ENCODE measurements at places on chromosomes 3 and 15.

- no peak for DNase-seq
- no peaks in the 10 kb centered on the region for H3K36me3 ChIP-seq
- H3K27me3 ChIP-seq, result no peaks in the 10 kb centered on the region
- H3K4me1 ChIP-seq, result peaks cover 5% of the 10 kb centered on the region
- no peak overlapping the region for H3K4me3 ChIP-seq
- no peak overlapping the region for H3K27ac ChIP-seq
These were observed 254.3 kb downstream of the RYR3 start for GRCh38 chr15:33565094-33565493.

GRCh38 chr3:42490243-42490642 is 12.2 kb upstream of the VIPR1 start:
- no peaks in the 10 kb centered on the region for H3K27me3 ChIP-seq
- peak; percentile 91 for DNase-seq
- peak overlapping the region; percentile 69 for H3K27ac ChIP-seq

DNA sequence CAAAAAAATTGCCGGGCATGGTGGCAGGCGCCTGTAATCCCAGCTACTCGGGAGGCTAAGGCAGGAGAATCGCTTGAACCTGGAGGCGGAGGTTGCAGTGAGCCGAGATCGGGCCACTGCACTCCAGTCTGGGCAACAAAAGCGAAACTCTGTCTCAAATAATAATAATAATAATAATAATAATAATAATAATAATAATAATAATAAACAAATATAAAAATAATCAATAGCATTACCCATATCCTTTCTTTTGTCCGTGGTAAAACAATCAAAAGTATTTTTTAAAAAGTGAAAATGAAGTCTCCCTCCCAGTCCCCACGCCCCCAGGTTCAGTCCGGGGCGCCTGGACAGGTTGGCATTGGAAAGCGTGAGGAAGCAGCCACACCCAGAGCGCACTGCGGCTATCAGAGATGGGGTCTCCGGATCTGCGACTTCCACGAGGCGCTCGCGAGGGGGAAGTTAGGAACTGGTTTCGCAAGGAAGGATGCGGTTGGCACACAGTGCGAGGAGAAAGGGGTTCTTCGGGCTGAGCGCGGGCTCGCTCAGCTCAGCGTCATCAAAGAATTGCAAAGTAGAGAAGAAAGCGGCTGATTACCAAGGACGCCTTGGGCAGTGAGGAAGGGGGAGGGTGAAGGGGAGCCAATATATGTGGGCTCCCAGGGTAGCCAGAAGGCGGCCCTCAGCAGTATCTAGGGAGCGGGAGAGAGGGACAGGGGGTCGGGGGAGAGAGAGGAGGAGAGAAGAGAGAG is 69.5 kb upstream of the EPHB3 start:
- H3K4me3 ChIP-seq, result no peak overlapping the region
- no peak for DNase-seq
- no peaks in the 10 kb centered on the region for H3K36me3 ChIP-seq
- H3K27ac ChIP-seq, result no peak overlapping the region
- H3K4me1 ChIP-seq, result no peaks in the 10 kb centered on the region

GRCh38 chr3:50388720-50389413 is 29.5 kb upstream of the TMEM115 start:
- no peak overlapping the region for H3K4me3 ChIP-seq
- H3K36me3 ChIP-seq, result no peaks in the 10 kb centered on the region
- DNase-seq, result no peak
- H3K4me1 ChIP-seq, result no peaks in the 10 kb centered on the region

DNA sequence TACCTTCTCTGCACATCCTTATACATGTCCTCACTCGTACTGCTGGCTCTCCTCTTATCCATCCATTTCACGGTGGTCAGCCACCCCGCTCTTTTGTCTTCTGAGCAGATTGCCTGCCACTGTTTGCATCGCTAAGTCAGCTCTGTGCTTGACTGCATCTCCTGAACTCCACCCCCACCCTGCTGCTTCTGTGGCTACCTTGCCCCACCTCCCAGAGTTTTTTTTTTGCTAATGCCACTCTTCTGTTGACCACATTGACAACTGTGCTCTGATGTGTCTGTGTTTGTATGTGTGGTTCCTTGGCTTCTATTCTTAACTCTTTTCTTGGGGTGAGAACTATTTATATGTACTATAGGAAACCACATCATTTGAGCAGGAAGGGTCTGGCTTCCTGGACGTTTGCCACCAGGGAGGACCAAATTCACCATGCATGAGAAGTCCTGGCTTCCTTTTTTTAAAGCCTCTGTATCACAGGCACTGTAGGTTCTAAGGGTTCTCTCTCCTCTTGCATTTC is 12.8 kb upstream of the MTMR10 start:
- H3K36me3 ChIP-seq, result no peaks in the 10 kb centered on the region
- DNase-seq, result no peak
- no peaks in the 10 kb centered on the region for H3K4me1 ChIP-seq

DNA sequence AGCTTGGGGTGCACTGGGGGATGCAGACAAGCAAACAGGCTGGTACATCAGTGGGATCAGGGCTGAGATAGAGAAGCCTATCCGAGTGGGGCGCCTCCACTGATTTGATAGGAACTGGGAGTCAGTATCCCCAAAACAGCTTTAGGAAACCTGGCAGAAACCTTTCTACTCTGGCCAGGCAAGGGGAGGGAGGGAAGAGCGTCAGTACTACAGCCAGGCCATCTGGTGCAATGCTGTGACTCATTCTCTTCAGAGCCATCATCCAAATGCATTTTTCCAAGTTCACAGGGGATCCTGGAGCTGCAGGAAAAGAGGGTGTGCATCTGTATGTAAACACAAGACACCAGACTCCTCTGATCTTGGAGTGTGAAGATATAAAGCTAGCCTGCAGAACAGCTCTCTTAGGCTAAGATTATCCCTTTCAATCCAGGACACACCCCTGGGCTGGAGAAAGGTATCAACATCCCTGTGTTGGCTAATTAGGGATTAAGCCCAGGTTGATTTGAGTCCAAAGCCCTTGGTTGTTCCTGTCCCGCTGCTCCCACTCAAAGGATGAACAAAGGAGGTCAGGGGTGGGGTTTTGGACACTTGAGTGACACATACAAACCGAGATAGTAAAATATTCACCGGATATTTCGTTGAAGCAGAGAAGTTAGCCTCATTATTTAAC is 9.3 kb downstream of the GALNT15 start:
- H3K36me3 ChIP-seq, result no peaks in the 10 kb centered on the region
- no peak for DNase-seq
- no peak overlapping the region for H3K27ac ChIP-seq
- no peaks in the 10 kb centered on the region for H3K27me3 ChIP-seq
- no peak overlapping the region for H3K4me3 ChIP-seq
- H3K4me1 ChIP-seq, result no peaks in the 10 kb centered on the region

DNA sequence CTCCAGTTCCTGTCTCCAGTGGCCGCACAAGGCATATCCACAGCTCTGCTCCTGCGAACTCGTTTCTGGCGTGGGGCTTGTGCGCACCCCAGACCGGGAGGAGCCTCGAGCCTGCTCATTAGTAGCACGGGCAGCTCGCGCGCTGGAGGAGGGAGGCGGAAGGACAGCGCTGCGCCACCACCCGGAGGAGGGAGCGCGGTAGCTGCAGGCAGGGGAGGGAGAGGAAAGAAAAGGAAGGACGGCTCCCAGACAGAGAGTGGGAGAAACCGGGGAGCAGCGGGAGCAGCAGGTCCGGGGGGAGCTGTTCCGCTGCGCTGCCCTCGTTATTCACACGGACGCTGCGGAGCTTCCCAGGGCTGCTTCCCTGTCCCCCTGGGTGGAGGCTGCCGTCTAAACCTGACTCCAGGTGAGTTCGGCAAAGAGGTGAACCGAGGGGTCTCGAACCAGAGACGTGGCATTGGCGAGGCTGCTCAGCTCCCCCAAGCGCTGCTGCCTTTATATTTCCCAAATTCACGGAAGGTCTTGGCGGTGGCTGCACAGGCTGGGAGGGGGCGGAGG is 121.3 kb upstream of the ZNF717 start:
- no peaks in the 10 kb centered on the region for H3K4me1 ChIP-seq
- peak; percentile 37 for DNase-seq
- H3K36me3 ChIP-seq, result no peaks in the 10 kb centered on the region
- H3K27ac ChIP-seq, result no peak overlapping the region

DNA sequence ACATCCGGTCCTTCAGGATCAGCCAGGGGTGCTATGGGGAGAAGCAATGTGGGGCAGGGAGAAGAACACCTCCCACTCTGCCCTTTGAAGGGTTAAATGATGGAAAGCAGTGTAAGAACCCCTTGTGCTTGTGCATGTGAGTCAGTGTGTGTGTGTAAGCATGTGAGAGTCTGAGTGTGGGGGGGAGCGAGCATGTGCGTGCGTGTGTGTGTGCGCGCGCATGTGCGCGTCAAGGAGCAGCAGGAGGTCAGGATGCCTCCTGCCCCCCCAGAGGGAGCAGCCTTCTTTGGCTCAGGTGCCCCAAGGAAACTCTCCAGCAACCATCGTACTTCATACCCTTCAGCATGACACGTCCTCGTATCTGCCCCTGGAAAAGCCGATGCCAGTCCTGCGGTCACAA is 30.3 kb downstream of the GALNT15 start:
- no peaks in the 10 kb centered on the region for H3K27me3 ChIP-seq
- no peak overlapping the region for H3K27ac ChIP-seq
- no peak overlapping the region for H3K4me3 ChIP-seq
- no peak for DNase-seq

- no peak overlapping the region for H3K4me3 ChIP-seq
- no peaks in the 10 kb centered on the region for H3K27me3 ChIP-seq
- no peaks in the 10 kb centered on the region for H3K36me3 ChIP-seq
- DNase-seq, result no peak
These were observed 30.3 kb upstream of the RNF7 start for GRCh38 chr3:141707741-141708203.

DNA sequence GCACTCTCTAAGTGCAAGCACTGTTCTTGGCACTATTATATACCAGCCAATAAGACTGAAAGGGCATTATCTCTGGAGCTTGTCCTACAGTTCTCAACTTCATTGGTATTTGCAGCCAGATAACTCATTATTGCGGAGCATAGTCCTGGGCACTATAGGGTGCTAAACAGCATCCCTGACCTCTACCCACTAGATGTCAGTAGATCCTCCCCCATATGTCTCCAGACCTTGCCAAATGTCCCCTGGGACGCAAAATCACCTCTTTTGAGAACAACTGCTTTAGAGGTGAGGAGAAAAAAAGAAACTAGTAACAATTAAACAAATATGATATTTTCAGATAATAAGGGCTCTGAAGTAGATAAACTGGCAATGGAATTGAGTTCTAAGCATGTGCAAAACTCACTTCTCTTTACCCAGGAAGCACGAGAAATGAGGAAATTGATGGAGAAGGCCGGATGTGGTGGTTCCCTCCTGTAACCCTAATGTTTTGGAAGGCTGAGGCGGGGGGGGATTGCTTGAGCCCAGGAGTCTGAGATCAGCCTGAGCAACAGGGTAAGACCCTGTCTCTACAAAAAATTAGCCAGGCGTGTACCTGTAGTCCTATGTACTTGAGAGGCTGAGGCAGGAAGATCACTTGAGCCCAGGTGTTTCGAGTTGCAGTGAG is 61.4 kb downstream of the FRMD4B start:
- peaks cover 5% of the 10 kb centered on the region for H3K4me1 ChIP-seq
- no peak for DNase-seq
- no peaks in the 10 kb centered on the region for H3K27me3 ChIP-seq
- H3K4me3 ChIP-seq, result no peak overlapping the region
- H3K36me3 ChIP-seq, result no peaks in the 10 kb centered on the region

- no peaks in the 10 kb centered on the region for H3K36me3 ChIP-seq
- DNase-seq, result no peak
- no peaks in the 10 kb centered on the region for H3K27me3 ChIP-seq
- H3K4me1 ChIP-seq, result no peaks in the 10 kb centered on the region
These were observed 14.7 kb upstream of the CTXND1 start for GRCh38 chr15:80266745-80267144.

- H3K27me3 ChIP-seq, result no peaks in the 10 kb centered on the region
- H3K36me3 ChIP-seq, result no peaks in the 10 kb centered on the region
- H3K4me1 ChIP-seq, result no peaks in the 10 kb centered on the region
- no peak overlapping the region for H3K27ac ChIP-seq
- H3K4me3 ChIP-seq, result no peak overlapping the region
These were observed 8.2 kb downstream of the TRNT1 start for GRCh38 chr3:3134750-3135448.

GRCh38 chr3:89577637-89578530 is 470.5 kb downstream of the EPHA3 start:
- H3K27me3 ChIP-seq, result no peaks in the 10 kb centered on the region
- no peak overlapping the region for H3K4me3 ChIP-seq
- no peaks in the 10 kb centered on the region for H3K36me3 ChIP-seq
- no peak for DNase-seq

- no peaks in the 10 kb centered on the region for H3K4me1 ChIP-seq
- peak overlapping the region; percentile 43 for H3K27ac ChIP-seq
- peak; percentile 50 for DNase-seq
- no peaks in the 10 kb centered on the region for H3K27me3 ChIP-seq
These were observed 2.2 kb downstream of the PTPRG start for GRCh38 chr3:61563313-61564271.

- H3K27me3 ChIP-seq, result no peaks in the 10 kb centered on the region
- H3K4me3 ChIP-seq, result no peak overlapping the region
- no peaks in the 10 kb centered on the region for H3K36me3 ChIP-seq
These were observed 265.6 kb upstream of the DCBLD2 start for GRCh38 chr3:99167071-99167470.

GRCh38 chr15:80551348-80551747 is 143.8 kb upstream of the ABHD17C start:
- no peaks in the 10 kb centered on the region for H3K36me3 ChIP-seq
- H3K4me1 ChIP-seq, result no peaks in the 10 kb centered on the region
- no peaks in the 10 kb centered on the region for H3K27me3 ChIP-seq
- H3K4me3 ChIP-seq, result no peak overlapping the region

DNA sequence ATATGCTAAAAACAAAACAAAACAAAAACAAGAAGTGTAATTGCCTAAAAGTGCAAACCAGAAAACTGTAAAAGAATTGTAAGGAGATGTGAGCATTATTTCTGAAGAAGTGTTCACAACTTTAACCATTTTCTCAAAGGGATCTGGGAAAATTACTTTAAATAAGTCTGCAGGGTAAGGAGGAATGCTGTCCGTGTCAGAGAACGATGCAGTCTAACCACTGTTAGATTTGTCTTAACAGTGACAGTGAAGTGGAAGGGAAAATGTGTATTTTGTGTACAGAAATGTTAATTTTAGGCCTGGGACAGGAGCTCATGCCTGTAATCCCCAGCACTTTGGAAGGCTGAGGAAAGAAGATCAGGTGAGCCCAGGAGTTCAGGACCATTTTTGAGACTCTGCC is 95.7 kb downstream of the DLG1 start:
- H3K4me1 ChIP-seq, result no peaks in the 10 kb centered on the region
- H3K36me3 ChIP-seq, result no peaks in the 10 kb centered on the region

DNA sequence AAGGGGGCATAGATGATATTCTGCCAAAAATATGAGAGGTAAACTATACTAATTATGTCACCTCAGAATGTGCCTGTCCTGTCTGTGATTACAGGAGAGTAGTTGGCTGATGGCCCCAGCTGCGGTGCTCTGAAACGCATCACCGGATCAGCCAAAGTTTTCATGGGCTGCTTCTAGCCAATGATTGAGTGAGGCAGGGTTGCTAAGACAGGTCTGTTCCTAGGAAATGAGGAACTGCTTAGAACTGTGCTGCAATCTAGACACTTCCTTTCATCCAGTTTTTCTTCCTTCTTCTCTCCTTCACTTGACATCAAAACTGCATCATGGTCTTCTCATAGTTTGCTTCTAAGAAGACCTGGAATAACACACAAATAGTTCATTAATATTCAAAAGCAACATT is 124.0 kb downstream of the KCNH8 start:
- H3K4me3 ChIP-seq, result no peak overlapping the region
- H3K27me3 ChIP-seq, result no peaks in the 10 kb centered on the region
- no peaks in the 10 kb centered on the region for H3K4me1 ChIP-seq
- H3K27ac ChIP-seq, result no peak overlapping the region

GRCh38 chr15:70762469-70763119 is 764 bp downstream of the UACA start:
- H3K36me3 ChIP-seq, result no peaks in the 10 kb centered on the region
- peak overlapping the region; percentile 93 for H3K27ac ChIP-seq
- H3K4me3 ChIP-seq, result peak overlapping the region; percentile 72
- peak; percentile 58 for DNase-seq
- no peaks in the 10 kb centered on the region for H3K4me1 ChIP-seq

Measured in aorta (tissue), 5 donors.